Activated CD4-positive, CD25-positive, alpha-beta regulatory T cell treated with anti-CD3 and anti-CD28 coated beads, Interleukin-2, amount 50 U/mL, for 24 hours (primary cell): ENCODE measurements at places on chromosomes 6 and 20.

GRCh38 chr6:135667691-135668455 is 170.3 kb upstream of the AHI1 start:
- ATAC-seq, result no peak

- ATAC-seq, result no peak
These were observed 12.8 kb upstream of the ILRUN start for GRCh38 chr6:34709386-34709785.

GRCh38 chr6:139416146-139416545 is 41.7 kb upstream of the CITED2 start:
- ATAC-seq, result no peak

DNA sequence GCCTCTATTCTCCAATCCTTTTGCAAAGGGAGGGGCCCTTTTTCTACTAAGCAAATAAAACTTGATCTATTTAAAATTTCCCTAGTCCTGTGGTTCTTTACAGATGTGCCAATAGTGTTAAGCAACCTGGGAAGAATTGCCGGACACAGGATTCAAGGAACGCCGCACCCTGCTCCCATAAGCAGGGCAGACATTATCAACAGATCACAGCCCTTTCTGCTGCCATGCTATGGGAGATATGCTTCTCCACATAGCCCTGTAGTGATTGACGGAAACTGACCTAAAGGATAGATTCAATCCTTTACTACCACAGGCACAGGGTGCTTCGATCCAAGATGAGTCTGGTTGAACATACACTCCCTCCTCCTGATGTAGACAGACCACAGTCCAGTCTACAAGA is 118.4 kb upstream of the TRAF3IP2 start:
- ATAC-seq, result no peak

DNA sequence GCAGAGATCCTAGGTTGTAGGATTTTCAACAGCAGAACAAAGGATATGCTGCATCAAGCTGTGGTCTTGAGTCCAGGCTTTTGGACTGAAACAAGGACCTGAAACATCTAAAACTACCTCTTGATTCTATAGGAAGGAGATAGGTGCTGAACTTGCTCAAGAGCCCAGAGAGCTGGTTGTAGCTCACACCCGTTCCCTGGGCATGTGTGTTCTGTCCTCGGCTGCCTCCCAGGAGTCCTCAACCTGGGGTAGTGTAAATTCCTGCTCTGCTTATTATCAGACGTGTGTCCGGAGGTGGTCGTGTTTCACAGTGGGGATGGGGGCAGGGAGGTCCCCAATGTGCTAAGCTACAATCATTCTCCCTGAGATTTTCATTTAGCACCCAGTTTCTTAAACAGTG is 4.8 kb downstream of the NOP56 start:
- no peak for ATAC-seq

- no peak for ATAC-seq
These were observed 196.4 kb downstream of the UTRN start for GRCh38 chr6:144481527-144481926.

- ATAC-seq, result no peak
These were observed 125.4 kb downstream of the ADGRB3 start for GRCh38 chr6:68760485-68760884.

DNA sequence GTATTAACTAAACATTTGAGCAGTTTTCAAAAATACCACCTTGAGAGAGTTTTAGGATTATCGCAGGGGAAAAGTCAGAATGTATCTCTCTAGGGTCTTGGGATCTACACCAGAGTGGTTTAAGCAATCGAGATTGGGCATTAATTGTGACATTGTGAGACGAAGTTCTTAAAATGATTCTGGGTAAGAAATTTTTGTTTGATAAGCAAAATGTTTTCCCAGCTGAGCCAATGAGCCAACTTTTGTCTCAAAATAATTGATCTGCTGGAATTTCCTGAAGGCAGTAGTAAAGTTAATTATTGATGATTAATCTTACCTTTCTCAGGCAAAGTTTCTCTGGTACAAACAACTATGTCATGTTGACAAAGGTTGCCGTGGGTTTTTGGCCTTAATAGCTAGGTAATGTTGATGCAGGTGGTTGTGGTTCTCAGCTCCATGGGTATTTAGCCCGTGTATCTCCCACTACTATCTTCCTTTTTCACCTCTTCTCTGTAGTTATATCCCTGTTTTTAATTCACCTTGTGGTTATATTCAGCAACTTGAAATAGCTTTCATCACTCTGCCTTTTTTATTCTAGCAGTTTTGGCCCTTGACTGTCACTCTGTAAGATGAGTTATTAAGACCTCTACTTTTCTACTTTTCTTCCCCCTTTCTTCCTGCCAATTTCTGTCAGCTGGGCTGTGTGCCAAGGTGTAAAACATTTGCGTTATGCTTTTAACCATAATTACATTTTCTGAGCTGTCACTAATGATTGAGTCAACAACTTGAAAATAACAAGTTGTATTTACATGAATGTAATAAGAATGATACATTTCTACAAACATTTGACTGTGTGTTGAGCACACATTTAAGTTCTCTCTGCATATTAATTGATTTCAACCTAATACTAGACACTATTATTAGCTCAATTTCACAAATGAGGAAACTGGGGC is 368.3 kb upstream of the BTBD3 start:
- no peak for ATAC-seq

DNA sequence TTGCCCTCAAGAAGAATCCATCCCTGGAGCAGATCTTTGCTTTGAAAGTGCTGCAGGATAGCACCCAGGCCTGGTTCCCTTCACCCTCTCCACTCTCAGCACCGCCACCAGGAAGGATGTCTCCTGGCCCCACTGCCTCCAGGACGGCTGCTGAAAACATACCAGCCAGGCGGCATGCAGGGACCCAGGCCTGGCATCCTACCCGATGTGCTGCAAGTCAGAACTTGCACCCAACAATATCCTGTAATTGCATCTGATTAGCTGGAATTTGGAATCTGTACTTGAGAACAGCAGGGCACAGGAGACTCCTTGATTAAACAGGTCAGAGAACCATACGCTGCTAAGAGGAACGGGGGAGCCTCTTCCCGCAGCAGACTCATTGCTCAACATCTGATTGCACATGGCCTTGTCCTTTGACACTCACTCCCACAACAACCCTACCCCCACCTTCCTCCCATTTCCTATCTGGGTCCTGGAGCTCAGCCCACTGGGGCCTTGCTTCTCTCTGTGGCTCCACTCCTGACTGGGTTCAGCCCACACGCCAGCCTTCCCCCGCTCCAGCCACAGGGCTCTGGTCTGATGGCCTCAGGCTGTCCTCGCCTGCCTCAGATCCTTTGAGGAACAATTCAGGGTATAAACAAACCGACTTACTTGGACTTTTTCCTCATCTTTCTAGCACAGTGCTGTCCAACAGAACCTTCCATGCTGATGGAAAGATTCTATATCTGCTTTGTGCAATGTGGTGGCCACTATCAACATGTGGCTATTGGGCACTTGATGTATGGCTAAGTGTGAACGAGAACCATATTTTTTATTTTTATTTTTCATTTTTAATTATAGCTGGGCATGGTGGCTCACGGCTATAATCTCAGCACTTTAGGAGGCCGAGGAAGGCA is 78.0 kb downstream of the FGD2 start:
- no peak for ATAC-seq

- ATAC-seq, result no peak
These were observed 325.5 kb upstream of the IMPG1 start for GRCh38 chr6:76397966-76398365.

- no peak for ATAC-seq
These were observed 22.4 kb upstream of the TGM2 start for GRCh38 chr20:38187517-38187916.

DNA sequence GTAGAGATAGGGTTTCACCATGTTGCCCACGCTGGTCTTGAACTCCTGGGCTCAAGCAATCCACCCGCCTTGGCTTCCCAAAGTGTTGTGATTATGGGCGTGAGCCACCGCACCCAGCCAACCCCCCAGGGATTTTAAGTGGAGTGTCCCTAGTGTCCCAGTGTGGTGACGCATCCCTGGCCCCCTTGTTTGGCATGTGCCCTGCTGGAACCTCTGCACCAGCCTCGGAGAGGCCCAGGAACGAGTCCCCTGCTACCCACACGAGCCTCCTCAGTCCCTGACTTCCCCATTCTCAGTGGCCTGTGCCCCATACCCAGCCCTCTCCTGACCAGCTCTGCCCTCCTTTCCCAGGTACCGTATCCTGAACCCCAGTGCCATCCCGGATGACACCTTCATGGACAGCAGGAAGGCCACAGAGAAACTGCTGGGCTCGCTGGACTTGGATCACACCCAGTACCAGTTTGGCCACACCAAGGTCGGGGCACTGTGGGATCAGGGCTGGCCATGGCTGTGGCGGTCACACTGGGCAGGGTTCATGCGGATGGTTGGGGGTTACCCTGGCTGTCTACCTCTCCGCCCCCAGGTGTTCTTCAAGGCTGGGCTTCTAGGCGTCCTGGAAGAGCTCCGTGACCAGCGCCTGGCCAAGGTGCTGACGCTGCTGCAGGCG is 37.2 kb downstream of the MYH7B start:
- no peak for ATAC-seq

DNA sequence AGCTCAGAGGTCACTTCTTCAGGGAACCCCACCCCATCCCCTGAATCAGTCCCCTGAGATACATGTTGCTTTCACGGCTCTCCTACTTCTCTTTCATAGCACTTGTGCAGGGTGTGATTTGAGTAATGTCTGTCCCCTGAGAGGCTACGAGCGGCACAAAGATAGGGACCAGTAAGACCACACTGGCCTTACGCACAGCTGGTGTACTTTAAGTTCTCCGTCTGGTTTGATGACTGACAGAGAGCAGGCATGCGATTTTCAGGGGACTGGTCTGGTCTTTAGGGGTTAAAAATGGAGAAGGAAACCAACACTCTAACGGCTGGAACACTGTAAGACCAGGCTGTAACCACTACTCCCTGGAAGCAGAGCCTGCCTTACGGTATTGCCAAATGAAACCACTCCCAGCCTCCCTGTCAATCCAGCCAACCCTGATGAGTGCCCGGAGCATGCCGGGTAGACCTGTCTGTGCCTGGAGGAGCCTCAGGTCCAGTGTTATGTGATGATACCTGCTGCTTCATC is 47.1 kb downstream of the ELMO2 start:
- ATAC-seq, result peak; percentile 21

DNA sequence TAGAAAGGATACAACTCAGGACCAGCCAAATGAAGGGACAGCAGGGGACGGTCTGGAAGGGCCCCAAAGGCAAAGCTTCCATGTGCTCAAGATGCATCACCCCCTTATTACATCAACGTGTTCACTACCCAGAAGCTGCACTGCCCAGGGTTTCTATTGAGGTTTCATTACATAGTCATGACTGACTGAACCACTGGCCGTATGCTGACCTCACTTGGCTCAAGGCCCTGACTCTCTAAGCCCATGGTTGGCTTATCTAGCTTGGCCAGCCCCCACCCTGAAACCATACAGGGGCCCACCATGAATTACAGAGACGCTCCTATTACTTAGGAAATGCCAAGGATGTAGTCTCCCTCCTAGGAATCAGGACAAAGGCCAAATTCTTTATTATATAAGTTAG is 179.4 kb downstream of the FOXC1 start:
- no peak for ATAC-seq

DNA sequence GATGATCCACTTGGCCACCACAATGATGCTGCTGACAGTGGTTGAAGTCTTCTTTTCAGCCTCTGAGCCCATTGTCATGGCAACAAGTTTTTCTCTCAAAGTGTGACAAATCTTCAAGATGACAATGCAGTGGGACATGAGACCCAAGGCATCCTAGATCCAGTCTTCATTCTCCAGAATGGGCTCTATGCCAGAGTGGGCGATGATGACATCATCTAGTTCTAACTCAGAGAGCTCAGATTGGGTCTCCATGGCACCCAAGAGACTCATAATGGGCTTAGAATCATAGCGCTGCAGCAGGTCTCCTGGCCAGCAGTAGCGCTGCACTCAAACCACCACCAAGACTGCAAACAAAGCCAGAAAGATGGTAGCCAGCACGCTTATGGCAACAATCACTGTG is 973.6 kb downstream of the EYS start:
- no peak for ATAC-seq

DNA sequence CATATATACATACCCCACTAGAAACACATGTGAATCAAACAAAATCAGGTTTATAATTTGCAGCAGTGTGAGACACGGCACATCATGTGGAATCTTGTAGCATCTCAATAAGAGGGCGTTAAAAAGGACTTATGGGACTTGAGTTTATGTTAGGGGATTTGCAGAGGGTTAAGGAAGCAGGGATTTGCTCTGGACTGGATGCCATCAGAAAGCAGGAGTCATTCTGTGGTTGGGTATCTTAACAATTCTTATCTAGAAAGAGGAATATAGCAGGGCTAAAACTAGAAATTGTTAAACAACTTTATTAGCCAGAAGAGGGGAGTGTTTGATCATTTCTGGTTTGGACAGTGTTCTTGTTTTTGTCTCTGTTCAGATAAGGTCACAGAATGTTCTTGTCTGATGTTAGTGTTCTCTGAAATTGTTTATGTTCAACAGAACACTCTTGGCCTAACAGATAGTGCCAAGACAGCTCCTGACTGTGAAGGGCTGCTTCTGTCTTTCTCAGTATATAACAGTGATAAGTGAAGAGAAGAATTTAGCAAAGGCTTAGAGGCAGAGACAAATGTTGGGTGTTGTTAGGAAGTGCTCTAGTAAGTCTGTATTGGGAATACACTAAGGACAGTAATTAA is 39.2 kb downstream of the LIN28B start:
- no peak for ATAC-seq

DNA sequence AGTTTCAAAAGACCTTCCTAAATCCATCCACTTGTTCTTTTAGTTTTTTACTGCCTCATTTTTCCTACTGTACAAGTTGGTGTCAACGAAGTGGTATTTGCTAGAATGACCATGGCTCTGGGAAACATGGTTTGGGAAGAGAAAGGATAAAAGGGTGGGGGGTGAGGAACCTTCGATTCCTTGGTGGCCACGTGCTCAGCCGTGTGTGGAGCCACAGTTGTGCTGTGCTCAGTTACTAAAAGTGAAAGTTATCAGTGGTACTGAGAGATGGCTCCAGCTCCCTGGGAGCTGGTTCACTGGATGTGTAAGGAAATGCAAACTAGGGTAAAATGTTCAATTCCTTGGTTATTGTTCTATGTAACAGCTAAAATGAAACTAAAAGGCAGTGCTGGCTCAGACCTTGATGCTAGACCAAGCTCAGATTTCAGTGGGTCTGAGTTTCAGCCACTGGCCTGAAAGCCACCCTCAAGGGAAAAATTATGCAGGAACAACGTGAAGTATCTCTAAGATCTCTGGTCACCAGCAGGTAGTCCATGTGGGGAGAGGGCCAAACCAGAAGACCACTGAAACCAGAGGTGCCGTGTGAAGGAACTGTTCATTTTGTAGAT is 7.4 kb upstream of the SLC22A2 start:
- no peak for ATAC-seq

- ATAC-seq, result no peak
These were observed 29.0 kb downstream of the SLC12A5 start for GRCh38 chr20:46057856-46058598.

GRCh38 chr20:15739035-15739434 is 834.2 kb downstream of the KIF16B start:
- no peak for ATAC-seq

- no peak for ATAC-seq
These were observed 454.9 kb downstream of the PTPRT start for GRCh38 chr20:42734660-42735368.

- ATAC-seq, result peak; percentile 69
These were observed 16.9 kb downstream of the NDRG3 start for GRCh38 chr20:36728986-36729385.
